ENCODE measurements at places on chromosomes 7 and 10.
A peak's percentile ranks its signal among the peaks of the same experiment; 100 is the strongest.

DNA sequence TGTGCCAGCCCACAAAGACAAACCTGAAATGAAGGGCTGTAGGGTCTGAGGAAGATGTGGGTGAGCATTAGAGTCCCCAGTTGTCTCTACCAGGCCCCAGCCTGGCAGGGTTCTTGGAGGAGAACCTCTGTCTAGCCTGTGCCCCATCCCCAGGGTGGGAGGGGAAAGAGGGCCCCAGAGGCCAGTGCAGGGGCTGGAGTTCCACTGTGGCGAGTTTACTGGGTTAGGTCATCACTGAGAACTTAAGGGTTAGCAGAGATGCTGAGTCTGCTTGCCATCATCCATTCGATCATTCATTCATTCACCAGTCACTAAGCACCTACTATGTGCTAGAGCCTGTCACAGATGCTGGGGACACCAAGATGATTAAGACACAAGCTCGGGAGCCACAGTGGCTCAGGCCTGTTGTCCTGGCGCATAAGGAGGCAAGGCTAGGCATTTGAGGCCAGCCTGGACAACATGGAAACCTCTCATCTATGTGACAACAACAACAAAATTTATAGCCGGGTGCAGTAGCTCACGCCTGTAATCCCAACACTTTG lies 2.6 kb downstream of the ANKRD2 start:
- no peaks in the 10 kb centered on the region for H3K27me3 ChIP-seq
- no peak for DNase-seq
- no peaks in the 10 kb centered on the region for H3K36me3 ChIP-seq
- H3K4me3 ChIP-seq, result no peak overlapping the region
- no peak overlapping the region for H3K27ac ChIP-seq

DNA sequence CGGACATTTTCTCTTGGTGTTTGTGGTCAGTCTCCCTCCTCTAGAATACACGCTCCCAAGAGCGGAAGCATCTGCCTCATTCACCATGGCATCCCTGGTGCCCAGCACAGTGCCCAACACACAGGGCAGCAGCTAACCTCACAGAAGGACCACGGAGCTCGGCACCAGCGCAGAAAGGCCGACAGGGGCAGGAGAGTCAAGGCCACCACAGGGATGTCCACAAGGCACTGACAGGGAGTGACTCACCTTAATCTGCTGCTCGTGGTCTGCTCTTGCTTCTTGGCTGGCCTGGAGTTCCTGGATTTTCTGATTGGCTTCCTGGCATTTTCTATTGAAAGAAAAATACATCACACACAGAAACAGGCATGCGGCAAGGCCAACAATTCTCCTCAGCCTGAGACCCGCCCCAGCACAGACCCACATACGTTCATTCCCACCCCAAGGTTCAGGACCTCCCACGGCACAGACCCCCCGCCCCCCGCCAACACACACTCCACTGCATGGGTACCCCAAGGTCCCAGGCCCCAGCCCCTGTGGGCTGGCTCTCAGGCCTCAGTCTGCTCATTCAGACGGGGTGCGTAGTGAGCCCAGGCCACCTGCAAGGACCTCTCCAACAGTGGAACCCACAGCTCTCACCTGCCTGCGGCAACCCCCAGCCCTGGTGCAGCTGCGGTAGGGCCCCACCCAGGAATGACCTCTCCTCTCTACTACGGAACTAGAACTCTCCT lies 14.9 kb downstream of the MAD1L1 start:
- no peak for DNase-seq
- no peaks in the 10 kb centered on the region for H3K27me3 ChIP-seq
- no peak overlapping the region for H3K4me3 ChIP-seq

DNA sequence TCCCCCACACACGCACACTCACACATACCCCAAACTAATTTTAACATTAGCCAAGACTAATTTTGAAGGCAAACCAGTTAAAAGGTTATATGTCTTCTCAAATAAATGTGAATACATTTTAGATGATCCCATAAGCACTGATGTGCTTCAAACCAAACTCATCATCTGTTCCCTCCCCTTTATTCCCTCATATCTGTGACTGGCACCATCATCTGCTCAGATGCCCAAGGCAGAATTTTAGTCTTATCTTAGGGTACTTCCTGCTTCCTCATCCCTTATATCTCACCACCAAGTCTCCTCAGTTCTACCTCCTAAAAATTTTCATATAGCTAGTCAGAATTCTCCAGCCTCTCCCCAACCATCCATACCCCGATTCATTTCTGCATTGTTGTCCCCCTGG lies 80.4 kb downstream of the UPF2 start:
- H3K4me3 ChIP-seq, result no peak overlapping the region
- H3K36me3 ChIP-seq, result peaks cover 72% of the 10 kb centered on the region
- H3K27me3 ChIP-seq, result no peaks in the 10 kb centered on the region
- no peak for DNase-seq
- peak overlapping the region; percentile 23 for H3K27ac ChIP-seq

- no peak for DNase-seq
- no peaks in the 10 kb centered on the region for H3K27me3 ChIP-seq
- H3K4me1 ChIP-seq, result no peaks in the 10 kb centered on the region
- no peak overlapping the region for H3K27ac ChIP-seq
- no peak overlapping the region for H3K4me3 ChIP-seq
These were observed 84.3 kb downstream of the TCERG1L start for GRCh38 chr10:131227163-131227740.

GRCh38 chr7:66689081-66689480 lies 51.5 kb upstream of the RABGEF1 start:
- peaks cover 9% of the 10 kb centered on the region for H3K36me3 ChIP-seq
- no peak for DNase-seq
- H3K27me3 ChIP-seq, result no peaks in the 10 kb centered on the region

GRCh38 chr10:101817337-101818118 lies 716 bp downstream of the OGA start:
- peaks cover 54% of the 10 kb centered on the region for H3K4me1 ChIP-seq
- H3K4me3 ChIP-seq, result peak overlapping the region; percentile 98
- peak overlapping the region; percentile 98 for H3K27ac ChIP-seq
- peaks cover 42% of the 10 kb centered on the region for H3K36me3 ChIP-seq

- no peak overlapping the region for H3K27ac ChIP-seq
- peaks cover 10% of the 10 kb centered on the region for H3K27me3 ChIP-seq
- DNase-seq, result no peak
- no peaks in the 10 kb centered on the region for H3K36me3 ChIP-seq
- peaks cover 16% of the 10 kb centered on the region for H3K4me1 ChIP-seq
These were observed 303.6 kb upstream of the PITRM1 start for GRCh38 chr10:3476186-3476585.

GRCh38 chr7:137882261-137882668 lies 35.5 kb upstream of the DGKI start:
- peaks cover 3% of the 10 kb centered on the region for H3K4me1 ChIP-seq
- no peak for DNase-seq
- H3K36me3 ChIP-seq, result peaks cover 53% of the 10 kb centered on the region
- H3K27ac ChIP-seq, result no peak overlapping the region
- H3K27me3 ChIP-seq, result no peaks in the 10 kb centered on the region

DNA sequence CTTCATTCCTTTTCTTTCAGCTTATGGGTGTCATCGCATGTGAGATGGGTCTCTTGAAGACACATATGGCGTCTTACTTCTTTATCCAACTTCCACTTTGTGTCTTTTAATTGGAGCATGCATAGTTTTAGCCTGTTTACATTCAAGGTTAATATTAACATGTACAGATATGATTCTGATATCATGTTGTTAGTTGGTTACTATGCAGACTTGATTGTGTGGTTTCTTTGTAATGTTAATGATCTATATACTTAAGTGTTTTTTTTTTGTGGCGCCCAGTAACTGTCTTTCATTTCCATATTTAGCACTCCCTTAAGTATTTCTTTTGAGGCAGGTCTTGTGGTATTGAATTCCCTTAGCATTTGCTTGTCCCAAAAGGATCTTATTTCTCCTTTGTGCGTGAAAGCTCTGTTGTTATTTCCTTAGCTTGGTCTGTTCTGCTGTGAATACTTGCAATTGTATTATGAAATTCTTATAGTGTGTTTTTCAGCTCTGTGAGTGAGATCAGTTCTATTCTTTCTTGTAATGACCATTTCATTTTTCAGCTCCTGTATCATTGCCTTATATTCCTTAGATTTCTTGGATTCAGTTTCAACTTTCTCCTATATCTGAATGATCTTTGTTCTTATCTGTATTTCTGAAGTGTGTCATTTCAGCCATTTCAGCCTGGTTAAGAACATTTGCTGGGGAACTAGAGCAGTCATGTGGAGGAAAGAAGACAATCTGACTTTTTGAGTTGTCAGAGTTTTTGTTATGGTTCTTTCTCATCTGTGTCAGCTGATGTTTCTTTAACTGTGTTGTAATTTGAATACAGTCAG lies 88.4 kb downstream of the ABCA13 start:
- H3K4me3 ChIP-seq, result no peak overlapping the region
- H3K4me1 ChIP-seq, result no peaks in the 10 kb centered on the region
- H3K27me3 ChIP-seq, result no peaks in the 10 kb centered on the region
- no peak overlapping the region for H3K27ac ChIP-seq
- no peaks in the 10 kb centered on the region for H3K36me3 ChIP-seq
- no peak for DNase-seq

GRCh38 chr7:114112806-114113205 lies 194.0 kb upstream of the PPP1R3A start:
- no peaks in the 10 kb centered on the region for H3K4me1 ChIP-seq
- no peaks in the 10 kb centered on the region for H3K27me3 ChIP-seq
- H3K36me3 ChIP-seq, result no peaks in the 10 kb centered on the region
- H3K27ac ChIP-seq, result no peak overlapping the region
- no peak for DNase-seq

GRCh38 chr7:141974831-141975230 lies 1.3 kb upstream of the TAS2R38 start:
- H3K4me1 ChIP-seq, result peaks cover 8% of the 10 kb centered on the region
- H3K27me3 ChIP-seq, result no peaks in the 10 kb centered on the region
- no peak overlapping the region for H3K27ac ChIP-seq
- no peak overlapping the region for H3K4me3 ChIP-seq

- H3K27ac ChIP-seq, result no peak overlapping the region
- peaks cover 6% of the 10 kb centered on the region for H3K4me1 ChIP-seq
- peaks cover 27% of the 10 kb centered on the region for H3K36me3 ChIP-seq
These were observed 2.3 kb downstream of the ZC3HC1 start for GRCh38 chr7:130048906-130049305.

GRCh38 chr10:98832738-98833137 lies 386.0 kb upstream of the HPS1 start:
- no peak for DNase-seq
- H3K36me3 ChIP-seq, result no peaks in the 10 kb centered on the region
- H3K4me3 ChIP-seq, result no peak overlapping the region
- no peaks in the 10 kb centered on the region for H3K27me3 ChIP-seq
- H3K27ac ChIP-seq, result no peak overlapping the region

GRCh38 chr7:78037603-78038002 lies 239.0 kb downstream of the PHTF2 start:
- no peak overlapping the region for H3K27ac ChIP-seq
- H3K36me3 ChIP-seq, result no peaks in the 10 kb centered on the region
- no peak overlapping the region for H3K4me3 ChIP-seq
- H3K27me3 ChIP-seq, result peaks cover 48% of the 10 kb centered on the region
- DNase-seq, result no peak
- H3K4me1 ChIP-seq, result no peaks in the 10 kb centered on the region

DNA sequence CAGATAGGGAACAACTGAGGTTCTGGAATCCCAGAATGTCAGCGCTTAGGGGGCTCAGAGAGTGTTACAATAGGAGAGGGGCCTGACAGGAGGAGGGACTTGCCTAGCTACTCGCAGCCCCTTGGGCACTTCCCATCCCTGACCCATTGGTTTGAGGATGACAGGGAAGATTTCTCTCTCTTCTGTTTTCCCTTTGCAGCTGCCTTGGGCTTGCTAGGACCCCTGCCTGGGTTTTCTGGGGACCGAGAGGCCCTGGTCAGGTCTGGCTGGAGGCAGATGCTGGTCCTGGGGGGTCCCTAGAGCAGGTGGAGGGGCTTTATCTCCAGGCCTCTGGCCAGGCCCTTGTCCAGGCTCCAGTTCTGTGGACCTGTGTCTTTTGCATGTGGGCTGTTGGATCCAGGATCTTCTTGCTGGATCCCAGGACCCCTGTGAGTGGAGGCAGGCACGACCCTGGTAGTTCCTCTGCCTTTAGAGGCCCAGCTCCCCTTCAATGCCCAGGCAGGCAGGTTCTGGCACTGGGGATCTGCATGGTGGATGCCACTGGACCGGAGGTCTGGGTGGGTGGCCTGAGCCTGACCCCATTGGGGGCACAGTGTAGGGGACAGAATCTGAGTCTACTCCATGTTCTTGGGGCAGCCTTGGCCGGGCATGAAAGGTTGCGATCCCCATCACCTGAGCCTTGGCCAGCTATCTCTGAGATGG lies 26.9 kb downstream of the RAMP3 start:
- H3K4me3 ChIP-seq, result no peak overlapping the region
- H3K27me3 ChIP-seq, result peaks cover 79% of the 10 kb centered on the region
- DNase-seq, result no peak
- H3K4me1 ChIP-seq, result no peaks in the 10 kb centered on the region
- H3K27ac ChIP-seq, result peak overlapping the region; percentile 15
- no peaks in the 10 kb centered on the region for H3K36me3 ChIP-seq

- H3K4me1 ChIP-seq, result no peaks in the 10 kb centered on the region
- no peaks in the 10 kb centered on the region for H3K36me3 ChIP-seq
- H3K27me3 ChIP-seq, result no peaks in the 10 kb centered on the region
- H3K4me3 ChIP-seq, result no peak overlapping the region
These were observed 53.9 kb upstream of the ARID5B start for GRCh38 chr10:61847640-61848039.

GRCh38 chr10:103395754-103396066 lies 565 bp downstream of the ATP5MK start:
- H3K4me3 ChIP-seq, result peak overlapping the region; percentile 98
- DNase-seq, result no peak
- H3K36me3 ChIP-seq, result peaks cover 54% of the 10 kb centered on the region

DNA sequence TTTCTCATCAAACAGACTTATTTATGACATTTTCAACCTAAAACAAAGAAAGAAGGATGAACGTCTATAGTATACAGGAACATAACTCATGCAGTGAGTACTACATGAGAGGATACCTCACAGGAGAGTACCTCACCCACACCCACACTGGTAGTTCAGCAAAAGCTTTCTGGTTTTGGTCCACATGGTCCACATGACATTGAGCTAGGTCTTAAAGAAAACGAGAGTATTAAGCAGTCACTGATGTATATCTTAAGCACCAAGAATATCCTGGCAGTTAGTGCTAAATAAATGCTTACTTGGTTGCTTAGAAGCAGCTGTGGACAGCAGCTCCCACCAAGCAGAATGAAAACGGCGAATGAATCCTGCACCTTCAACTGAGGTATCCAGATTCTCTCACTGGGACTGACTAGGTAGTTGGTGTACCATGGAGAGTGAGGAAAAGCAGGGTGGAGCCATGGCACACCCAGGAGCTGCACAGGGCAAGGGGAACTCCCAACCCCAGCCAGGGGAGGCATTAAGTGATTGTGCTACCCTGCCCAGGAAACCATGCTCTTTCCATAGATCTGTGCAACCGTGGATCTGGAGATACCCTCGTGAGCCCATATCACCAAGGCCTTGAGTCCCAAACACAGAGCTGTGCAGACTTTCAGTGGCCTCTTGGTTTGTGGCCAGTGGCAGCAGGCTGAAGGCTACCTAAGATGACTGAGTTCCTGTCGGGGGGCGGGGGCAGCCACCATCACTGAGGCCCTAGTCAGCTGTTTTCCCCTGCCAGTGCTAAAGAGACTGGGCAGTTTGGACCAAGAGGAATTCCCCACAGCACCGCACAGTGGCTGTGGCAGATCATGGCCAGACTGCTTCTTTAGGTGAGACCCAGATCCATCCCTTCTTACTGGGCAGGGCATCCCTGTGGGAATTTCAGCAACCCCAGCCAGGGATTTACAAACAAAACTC lies 143.4 kb downstream of the SGMS1 start:
- H3K4me3 ChIP-seq, result no peak overlapping the region
- H3K4me1 ChIP-seq, result peaks cover 7% of the 10 kb centered on the region
- no peaks in the 10 kb centered on the region for H3K27me3 ChIP-seq
- no peak for DNase-seq
- H3K36me3 ChIP-seq, result peaks cover 3% of the 10 kb centered on the region
